ENCODE measurements at places on chromosomes 16 and 17.

DNA sequence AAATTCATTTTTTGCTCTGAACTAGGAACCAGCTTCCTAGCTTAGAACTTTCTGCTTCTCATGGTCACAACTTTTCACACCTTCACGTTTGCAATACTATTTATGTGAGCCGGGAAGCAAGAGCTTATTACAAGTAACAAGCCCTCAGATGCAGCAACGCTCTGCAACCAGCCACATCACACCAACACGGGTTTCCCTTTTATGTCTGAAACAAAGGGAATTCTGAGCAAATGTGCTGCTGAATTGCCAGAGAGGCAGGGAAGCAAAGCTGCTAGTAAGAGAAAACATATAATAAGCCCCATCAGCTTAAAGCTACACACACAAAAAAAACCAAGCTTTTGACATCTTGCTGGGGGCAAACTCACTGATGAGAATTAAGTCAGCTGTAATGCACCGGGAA, 122.2 kb downstream of the SLC39A11 start:
- no peak for DNase-seq

DNA sequence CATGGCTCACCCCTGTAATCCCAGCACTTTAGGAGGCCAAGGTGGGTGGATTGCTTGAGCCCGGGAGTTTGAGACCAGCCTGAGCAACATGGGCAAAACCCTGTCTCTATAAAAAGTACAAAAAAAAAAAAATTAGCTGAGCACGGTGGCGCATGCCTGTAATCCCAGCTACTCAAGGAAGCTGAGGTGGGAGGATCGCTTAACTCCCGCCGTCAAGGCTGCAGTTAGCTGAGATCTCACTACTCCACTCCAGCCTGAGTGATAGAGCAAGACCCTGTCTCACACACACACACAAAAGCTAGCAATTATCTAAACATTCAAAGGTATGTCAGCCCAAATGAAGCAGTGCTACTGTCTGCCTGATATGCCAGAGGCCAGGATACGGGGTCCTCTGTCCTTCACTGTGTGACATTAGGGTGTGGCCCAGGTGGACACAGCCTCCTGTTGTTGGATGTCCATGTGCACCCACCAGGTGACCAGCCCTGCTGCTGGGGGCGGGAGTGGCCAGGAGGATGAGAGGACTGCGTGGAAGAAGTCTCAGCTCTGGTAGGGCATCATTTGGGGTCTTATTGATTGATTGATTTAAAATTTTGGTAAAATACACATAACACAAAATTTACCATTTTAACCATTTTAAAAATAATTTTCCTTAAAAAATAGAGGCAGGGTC, 3.9 kb downstream of the NLRC3 start:
- no peak for DNase-seq

DNA sequence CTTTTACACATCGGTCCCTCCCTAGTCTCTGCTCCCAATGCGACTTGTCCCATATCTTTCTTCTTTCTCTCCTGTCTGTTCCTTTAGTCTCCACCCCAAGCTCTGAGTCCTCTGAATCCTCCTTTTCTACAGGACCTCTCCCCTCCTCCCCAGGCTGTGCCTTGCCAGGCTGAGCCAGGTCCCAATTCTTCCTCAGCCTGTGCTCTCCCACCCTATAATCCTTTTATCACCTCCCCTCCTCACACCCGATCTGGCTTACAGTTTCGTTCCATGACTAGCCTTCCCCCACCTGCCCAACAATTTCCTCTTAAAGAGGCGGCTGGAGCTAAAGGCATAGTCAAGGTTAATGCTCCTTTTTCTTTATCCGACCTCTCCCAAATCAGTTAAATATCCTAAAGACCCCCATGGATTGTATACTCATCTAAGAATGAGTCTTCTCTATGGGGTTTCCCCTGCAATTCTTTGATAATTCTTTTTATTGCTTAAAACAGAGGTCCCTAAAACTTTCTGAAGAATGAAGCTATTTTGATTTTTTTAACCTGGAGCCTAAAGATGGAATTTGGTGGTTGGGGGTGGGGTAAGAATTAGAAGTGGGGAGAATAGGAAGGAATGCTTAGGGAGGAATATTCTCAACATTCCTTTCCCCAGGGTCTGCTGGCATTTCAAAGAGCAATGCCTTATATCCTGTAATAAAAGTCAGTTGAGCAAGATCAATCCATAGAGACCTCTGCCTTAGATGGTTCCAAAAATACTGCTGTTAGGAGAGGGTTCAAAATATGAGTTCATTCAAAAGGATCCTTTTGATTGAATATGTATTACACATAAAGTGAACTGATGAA, 102.8 kb downstream of the MYO1D start:
- DNase-seq: no peak

GRCh38 chr17:75490173-75490743, 25.1 kb downstream of the CASKIN2 start:
- DNase-seq: no peak

DNA sequence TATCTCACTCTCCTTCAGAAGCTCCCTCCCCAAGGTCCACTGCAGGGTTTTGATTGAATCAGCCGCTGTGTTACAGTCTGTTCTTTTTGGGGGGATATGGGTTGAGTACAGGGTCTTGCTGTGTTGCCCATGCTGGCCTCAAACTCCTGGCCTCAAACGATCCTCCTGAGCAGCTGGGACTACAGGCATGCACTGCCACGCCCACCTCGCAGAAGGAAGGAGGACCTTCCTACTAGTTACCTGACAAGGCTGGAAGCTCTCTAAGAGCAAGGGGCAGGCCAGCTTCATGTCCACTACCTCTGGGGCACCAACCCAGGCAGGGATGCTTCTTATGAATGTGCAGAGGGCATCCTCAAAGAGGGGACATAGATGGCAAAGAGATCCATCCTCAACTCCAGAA, 1.9 kb upstream of the MMP28 start:
- no peak for DNase-seq

- no peak for DNase-seq
Observed at GRCh38 chr17:76376318-76377133, 7.9 kb upstream of the SPHK1 start.

DNA sequence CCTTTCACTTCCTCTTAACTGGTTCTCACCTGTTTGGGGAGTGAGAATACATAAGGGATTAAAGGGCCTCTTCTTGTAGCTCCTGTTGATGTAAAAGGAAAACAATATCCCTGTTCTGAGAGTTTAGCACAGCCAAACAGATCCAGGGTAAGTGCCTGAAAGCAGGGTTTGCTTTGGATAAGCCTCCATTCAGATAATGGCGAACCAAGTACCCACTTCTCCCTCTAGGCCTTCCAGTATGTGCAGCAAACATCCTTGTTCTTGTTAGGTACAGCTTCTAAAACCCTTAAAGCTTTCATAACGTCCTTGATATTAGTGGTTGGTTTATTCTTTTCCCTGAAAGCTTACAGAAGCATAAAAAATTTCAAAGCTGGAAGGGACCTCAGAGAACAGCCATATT, 130.6 kb upstream of the DNAH9 start:
- DNase-seq: no peak

- no peak for DNase-seq
Observed at GRCh38 chr17:4768298-4768697, 3.4 kb upstream of the TM4SF5 start.

GRCh38 chr17:1997289-1997926, 27.7 kb downstream of the RTN4RL1 start:
- DNase-seq: no peak

GRCh38 chr17:77755410-77755963, 203.0 kb upstream of the TNRC6C start:
- no peak for DNase-seq

DNA sequence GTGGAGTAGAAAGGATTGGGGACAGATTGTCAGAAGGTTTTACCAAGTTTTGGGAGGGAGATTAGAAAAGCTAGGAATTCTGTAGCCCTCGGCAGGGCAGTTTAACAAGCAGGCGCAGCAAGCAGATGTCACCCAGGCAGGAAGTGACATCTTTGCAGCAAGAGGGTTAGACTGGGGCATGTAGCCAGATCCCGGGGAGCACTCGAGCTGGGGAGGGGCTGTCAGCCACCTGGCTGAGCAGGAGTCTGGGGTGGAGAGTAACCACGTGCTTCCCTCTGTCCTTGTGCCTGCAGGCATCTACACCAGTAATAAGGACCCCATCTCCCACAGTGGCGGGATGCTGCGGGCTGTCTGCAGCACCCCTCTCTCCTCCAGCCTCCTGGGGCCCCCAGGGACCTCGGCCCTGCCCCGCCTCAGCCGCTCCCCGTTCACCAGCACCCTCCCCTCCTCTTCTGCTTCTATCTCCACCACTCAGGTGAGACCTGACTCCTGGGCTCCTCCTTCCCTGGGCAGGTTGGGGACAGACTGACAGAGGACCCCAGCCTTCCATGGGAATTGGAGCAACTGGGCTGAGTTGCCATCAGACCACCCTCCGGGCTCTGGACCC, 12.2 kb downstream of the MLLT6 start:
- no peak for DNase-seq

DNA sequence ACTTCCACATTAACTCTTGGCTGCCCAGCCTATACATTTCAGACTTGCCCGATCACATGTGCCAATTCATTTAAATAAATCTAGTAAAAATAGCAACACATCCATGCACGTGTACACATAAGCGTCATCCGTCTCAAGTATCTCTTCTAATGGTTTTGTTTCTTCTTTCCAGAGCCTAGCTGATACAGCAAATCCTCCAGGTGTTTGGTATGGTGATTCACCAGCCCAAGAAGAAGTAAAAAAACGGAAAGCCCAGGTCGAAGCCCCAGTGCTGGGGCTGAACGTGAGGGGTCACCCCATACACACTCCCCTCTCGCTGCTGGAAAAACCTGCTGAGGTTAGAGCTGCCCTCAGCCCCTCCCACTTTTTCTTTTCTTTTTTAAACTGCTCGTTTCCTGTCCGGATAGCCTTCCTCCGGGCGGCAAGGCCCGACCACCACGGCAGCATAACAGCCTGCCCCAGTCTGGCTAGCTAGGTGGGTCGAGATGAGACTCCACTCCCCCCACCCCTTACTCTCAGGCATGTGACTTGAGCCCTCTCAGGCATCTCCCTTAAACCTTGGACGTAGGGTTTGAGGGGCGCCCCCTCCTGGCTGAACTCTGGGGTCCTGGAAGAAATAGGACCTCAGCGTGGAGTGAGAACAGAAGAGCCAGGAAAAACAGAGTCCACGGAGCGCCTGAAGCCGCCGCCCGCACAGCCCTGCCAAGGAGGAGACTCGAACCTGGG, 13.9 kb upstream of the OR1F1 start:
- DNase-seq: no peak

DNA sequence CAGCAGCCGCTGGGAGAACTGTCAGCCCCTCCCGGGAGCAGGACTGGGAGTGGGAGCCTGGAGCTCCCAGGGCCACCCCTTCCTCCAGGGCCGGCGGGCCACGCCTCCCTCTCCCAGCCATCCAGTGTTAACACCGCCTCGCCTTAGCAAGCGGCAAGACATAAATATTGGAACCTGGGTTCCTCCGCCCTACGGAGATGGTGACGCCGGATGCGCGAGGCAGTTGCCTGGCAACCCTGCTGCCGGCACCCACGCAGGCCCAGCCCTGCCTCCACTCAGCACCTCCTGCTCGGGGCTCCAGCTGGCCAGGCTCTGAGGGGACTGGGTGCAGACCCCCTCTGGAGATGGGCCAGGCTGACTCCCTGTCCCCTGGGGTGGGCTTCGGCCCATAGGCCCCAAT, 27.4 kb upstream of the CACNA1H start:
- no peak for DNase-seq

DNA sequence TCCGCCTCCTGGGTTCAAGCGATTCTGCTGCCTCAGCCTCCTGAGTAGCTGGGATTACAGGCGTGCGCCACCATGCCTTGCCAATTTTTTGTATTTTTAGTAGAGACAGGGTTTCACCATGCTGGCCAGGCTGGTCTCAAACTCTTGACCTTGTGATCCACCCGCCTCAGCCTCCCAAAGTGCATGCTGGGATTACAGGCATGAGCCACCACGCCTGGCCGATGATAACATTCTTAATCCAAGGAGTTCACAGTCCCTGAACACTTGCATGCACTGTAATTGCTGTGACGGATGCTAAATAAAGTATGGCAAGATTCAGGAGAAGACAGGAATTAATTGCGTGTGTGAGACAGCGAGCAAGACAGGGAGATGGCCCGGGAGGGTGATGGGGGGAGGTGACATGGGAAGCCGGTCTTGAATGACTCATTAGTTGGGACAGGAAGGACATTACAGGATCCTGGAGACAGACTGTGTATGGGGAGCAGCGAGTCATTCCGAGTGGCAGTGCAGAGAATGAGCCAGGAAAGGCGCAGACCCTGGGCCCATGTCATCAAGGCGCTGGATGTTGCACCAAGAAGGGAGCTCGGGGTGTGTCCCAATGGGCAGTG, 6.7 kb downstream of the ABCA3 start:
- DNase-seq: no peak

DNA sequence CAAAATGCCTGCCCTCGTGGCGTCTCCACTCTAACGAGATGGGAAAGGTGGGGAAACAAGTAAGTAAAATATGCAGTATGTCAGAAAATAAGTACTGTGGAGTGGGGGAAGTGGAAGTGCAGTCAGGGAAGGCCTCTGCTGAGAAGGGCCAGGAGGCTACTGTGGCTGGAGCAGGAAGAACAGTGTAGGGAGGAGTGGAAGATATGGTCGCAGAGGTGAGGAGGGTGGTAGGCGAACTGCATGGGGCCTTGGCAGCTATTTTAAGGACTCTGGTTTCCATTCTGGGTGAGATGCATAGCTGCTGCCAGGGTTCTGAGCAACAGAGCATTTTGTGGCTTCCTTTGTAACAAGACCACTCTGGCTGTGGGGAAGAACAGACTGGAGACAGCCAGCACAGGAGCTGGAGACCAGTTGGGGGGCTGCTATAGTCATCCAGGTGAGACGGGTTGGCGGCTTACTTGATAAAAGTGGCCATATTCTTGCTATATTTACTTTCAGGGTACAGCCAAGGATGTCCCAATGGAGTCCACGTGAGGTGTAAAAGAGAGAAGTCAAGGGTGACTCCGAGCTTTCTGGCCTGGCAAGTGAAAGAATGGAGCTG, 42.6 kb downstream of the CYTH1 start:
- DNase-seq: no peak

GRCh38 chr16:12729448-12729847, 74.2 kb downstream of the CPPED1 start:
- DNase-seq: no peak

DNA sequence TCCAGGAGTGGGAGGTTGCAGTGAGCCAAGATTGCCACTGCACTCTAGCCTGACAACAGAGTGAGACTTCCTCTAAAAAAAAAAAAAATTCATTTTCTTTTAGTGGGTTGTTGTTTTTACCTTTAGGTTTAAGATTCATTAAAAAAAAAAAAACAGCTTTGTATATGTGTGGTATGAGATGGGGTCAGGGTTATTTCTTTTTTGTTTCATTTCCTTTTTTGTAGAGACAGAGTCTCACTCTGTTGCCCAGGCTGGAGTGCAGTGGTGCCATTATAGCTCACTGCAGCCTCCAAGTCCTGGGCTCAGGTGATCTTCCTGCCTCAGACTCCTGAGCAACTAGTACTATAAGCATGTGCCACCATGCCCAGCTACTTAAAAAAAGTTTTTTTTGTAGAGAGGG, 47.0 kb downstream of the BCAS3 start:
- DNase-seq: no peak

DNA sequence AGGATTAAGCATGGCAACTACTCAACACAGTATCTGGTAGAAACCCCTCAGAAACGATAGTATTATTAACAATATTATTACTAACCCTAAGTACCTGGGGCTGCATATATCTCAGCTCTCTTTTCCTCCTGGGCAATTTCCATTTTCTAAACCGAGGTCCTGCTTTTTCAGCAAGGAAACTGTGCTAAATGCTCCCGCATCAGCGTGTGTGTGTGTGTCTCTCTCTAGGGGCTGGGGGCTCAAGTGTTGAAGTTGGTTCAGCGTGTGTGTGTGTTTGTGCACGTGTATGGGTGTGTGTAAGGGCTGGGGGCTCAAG, 169.3 kb upstream of the MAF start:
- no peak for DNase-seq

- no peak for DNase-seq
Observed at GRCh38 chr16:88373211-88373610, 9.5 kb upstream of the ZNF469 start.

All from left renal pelvis (tissue), 4 donors.